ENCODE measurements at places on chromosomes 4 and X.

DNA sequence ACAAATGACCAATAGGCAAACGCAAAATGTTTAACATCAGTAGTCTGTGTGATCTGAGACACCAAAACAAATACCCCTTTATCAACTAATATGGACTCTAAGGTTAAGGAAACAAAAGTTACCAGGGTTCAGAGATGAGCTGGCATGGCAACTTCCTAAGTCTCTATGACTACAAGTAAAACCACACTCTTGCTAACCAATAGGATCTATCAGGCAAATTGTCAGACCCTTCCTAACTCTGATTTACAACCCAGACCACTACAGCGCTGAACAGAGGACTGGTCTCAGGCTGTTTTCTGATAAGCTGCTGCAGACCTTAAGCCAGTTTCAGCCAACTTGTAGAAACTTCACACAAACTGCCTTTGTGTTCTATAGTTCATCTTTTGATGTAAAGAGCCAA, 608.0 kb downstream of the TLL1 start:
- DNase-seq: no peak

GRCh38 chr4:152109531-152110509, 349.0 kb upstream of the GATB start:
- no peak for DNase-seq

DNA sequence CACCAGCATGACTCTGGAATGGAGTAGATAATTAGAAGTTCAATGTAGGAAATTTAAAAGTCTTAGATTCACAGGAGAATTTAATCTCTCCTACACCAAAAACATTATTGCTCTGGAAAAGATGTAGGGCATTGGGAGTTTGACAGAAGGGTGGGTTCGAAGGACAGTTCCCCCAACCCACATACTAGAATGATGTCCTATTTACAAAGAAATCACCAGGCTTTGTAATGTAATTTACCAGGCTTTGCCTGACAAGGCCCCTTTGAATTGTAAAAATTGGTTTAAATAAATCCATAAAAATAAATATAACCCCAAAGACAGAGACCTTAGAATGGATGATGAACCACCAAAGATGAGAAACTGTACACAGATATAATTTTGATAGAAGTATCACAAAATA, 399.2 kb upstream of the GRID2 start:
- no peak for DNase-seq

DNA sequence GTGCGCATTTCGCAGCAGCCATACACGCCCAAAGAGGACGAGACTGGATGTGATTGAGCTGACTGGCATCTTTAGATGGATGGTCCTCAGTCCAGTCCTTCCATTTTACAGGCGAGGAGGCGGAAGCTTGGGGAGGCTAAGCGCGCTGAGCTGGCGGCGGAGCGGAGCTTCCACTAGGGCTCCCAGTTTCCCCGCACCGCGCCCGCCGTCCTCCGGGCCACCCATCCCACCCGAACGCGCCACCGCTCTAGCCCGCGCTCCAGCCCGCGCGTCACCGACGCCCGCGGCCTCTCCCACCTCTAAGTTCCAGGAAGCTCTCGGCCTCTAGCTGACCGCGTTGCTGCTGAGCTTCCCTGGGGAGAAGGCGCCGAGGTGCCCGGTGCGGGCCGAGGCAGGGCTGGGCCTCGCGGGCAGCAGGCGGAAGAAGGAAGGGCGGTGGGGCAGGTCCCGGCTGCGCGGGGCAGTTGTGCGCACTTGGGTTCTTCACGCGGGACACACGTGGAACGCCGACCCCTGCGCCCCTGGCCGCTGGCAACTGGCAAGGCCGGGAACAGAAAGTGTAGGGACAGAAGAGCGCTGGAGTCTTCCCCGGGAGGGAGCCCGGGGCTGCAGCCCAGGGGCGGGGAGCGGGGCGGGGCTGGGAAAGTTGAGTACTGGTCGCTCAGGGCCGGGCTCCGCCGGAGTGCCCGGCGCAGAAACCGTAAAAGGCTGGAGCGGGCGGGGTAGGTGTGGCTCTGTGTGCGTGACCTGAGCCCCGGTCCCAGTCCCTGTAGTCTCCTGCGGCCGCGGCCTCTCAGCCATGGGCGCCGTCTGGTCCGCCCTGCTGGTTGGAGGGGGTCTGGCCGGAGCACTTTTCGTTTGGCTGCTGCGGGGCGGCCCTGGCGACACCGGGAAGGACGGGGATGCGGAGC, at the start of gene STBD1:
Gene STBD1 (plus strand): TSS at position 763 of the 911 bp plus-strand sequence. CDS start 37 bp downstream, at position 800.
- DNase-seq: peak; percentile 5

- DNase-seq: no peak
Observed at GRCh38 chr4:38930204-38930603, 62.6 kb downstream of the FAM114A1 start.

DNA sequence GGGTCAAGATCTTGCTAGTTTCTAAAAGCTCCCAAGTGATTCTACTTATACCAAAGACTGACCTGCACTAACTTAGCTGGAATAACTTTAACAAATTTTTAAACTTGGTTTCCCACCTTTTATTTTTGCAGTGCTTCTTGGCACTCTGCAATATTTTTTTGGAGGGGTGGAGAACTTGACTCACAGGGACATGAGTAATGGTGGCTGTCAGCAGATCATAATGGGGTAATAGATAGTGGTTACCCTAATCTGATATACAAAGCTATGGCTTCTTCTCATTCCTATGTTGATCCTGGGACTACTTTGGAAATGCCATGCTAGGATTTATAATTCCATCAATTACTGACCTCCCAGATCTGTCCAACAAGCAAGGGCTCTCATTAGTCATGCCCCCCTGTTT, 295.7 kb downstream of the GPAT3 start:
- no peak for DNase-seq

GRCh38 chr4:101596781-101597552, 193.6 kb upstream of the BANK1 start:
- DNase-seq: no peak

DNA sequence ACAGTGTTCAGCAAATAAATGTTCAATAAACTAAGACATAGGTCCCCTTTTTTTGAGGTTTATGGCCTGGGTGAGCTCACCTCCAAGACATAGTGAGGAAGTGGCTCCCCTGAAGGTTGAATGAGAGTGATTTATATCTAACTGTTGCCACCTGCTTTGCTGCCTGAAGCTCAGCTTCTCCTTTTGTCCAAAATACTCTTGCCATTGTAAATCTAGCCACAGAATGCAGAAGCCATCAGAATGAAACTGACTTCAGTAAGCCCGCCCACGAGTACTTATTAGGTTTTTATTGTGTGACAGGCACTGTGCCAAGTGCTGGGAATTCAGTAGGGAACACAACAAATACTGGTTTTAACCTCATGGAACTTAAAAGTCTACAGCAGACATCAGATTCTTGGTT, 18.0 kb downstream of the SPINK2 start:
- DNase-seq: no peak

DNA sequence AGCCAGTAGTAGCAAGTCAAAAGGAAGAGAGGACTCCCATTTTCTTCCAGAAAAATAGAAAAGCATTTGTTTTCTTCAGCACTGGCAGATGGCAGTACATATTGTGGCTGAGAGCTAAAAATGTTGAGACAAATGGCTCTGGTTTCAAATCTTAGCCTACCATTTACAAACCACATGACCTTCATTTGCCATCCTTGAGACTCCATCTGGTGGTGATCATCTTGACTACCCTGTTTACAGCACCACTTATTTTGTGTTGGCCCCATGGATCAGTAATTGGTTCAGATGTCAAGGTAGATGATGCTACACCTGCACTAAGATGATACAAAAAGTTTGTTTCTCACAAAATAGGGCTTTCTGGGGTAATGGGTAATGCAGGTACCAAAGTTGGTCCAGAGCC, 951.8 kb upstream of the IGFBP7 start:
- peak; percentile 0 for DNase-seq

- no peak for DNase-seq
Observed at GRCh38 chrX:133609166-133609565, 193.9 kb upstream of the GPC4 start.

DNA sequence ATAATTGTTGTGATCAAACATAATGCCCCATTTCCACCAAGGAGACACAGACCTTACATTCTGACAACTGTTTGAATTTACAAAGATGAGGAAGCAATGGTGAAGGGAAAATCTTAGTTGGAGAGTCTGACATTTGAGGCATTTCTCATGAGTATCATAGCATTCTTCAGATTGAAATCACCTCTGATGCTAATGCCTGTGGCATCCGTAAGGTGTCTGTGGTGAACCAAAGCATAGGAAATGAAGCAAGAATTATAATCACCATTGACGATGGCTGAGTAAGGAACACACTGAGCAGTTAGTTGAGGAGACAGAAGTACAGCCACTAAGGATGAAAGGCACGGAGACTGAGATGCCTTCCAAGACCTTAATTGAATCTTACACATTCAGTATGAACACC, 575.7 kb downstream of the TRIML1 start:
- DNase-seq: no peak

DNA sequence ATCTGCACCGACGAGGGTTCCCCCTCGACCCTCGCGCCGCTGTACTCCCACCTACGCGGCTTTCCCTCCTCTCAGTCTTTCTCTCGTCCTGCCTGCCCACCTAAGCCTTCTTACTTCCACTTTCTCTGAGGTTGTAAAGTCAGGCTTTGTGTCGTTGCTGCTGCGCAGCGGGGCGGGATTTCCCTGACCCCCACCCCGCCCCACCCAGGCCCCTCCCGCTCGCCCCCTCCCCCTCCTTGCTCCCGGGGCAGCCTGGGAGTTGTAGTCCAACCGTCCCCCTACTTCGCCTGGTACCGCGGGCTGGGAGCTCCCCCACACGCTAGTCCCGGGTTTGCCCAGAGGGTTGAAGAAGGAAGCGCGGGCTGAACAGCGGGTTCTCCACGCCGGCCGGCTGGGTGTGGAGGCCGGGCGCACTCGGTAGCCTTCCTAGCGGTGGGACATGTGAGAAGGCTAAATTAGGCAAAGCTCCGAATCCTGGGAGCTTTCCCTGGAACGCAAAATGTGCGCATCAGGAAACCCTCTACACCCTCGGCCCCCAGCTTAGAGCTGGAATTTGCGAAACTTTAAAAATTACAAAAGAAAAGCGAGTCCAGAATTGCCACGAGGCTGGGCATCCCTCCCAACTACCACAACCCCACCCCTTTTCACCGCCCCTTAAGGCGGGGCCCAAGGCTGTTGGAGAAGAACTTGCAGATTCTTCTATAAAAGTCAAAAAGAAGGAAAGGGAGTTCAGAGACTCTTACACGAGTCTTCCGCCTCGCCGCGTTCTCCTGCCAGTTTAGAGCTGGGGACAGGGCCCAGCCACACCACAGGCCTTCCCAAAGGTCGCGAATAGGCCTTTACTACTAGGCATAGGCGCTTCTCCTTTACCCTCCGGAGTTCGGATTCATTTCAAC, at the start of gene ATP11C:
Gene ATP11C (minus strand): TSS at position 153 of the 896 bp plus-strand sequence. CDS start 1,011 bp downstream, outside the sequence.
- peak; percentile 63 for DNase-seq

DNA sequence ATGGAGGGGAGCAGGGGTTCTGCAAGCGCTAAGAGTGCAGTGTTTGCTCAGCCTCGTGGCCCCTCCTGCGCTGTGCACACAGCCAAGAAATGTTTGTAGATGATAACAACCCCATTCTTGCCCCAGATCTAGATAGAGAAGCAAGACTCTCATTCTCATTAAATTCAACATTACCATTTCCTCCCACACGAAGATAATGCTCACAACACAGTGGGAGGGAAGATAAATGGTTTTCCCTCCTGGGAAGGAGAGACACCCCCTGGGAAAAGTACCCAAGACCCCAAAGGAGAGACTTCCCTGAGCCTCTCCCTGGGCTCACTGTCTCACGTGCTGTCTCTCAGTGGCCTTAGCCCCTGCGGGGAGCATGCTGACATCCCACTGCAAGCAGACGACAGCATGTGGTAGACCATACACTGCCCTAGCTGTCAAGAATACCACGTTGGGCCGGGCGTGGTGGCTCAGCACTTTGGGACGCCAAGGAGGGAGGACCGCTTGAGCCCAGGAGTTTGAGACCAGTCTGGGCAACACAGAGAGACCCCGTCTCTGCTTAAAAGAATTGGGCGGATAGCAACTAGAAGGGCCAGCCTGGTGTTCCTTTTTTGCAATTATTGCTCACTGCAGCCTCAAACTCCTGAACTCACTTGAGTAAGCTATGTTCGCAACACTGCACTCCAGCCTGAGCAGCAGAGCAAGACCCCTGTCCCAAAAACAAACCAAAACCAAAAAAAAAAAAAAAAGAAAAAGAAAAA, 34.9 kb upstream of the IQSEC2 start:
- DNase-seq: no peak

GRCh38 chr4:94546949-94547348, 95.2 kb downstream of the PDLIM5 start:
- DNase-seq: no peak

- no peak for DNase-seq
Observed at GRCh38 chr4:183260491-183261151, 59.5 kb downstream of the CLDN22 start.

- no peak for DNase-seq
Observed at GRCh38 chr4:6116696-6117285, 83.6 kb downstream of the JAKMIP1 start.

- peak; percentile 15 for DNase-seq
Observed at GRCh38 chr4:1792832-1793495, at the start of gene FGFR3. Gene FGFR3 (plus strand): TSS chr4:1793293. CDS start chr4:1793935, 642 bp downstream.

GRCh38 chrX:124507246-124507645, 160.9 kb downstream of the SH2D1A start:
- DNase-seq: no peak

GRCh38 chr4:87391576-87392054, 627 bp upstream of the HSD17B11 start:
- DNase-seq: no peak

DNA sequence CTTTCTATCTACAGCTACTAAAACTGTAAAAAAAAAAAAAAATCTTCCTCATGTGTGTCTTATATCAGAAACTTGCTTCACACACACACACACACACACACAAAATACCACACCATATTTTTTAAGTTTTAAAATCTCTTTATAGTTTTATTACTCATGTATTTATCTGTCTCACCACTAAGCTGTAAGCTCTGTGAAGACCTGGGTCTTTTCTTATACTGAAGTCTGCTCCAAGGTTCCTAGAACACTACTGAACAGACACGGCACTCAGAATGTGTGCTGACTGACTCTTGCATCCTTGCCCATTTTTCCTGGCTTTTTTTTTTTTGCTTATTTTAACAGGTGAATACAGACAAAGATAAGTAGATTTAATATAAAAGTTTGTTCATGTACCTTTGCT, 135.6 kb upstream of the CXXC4 start:
- DNase-seq: no peak

DNA sequence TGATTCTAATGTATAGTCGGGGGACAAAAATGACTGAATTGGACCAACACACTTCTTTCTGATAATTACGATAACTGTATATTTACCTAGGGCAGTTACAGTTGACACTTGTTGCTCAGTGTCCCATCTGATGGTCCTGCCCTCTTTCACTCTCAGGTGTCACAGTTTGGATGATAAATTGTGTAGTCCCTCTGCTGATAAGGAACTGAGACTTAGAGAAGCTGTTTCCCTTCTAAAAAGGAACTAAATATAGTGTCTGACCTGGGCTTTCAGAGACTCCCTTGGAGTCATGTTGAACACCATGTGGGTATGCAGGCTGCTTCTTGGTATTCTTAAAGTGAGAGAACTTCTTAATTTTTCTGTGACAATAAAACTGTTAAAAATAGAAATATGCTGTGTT, 23.7 kb upstream of the PNPLA4 start:
- DNase-seq: no peak

DNA sequence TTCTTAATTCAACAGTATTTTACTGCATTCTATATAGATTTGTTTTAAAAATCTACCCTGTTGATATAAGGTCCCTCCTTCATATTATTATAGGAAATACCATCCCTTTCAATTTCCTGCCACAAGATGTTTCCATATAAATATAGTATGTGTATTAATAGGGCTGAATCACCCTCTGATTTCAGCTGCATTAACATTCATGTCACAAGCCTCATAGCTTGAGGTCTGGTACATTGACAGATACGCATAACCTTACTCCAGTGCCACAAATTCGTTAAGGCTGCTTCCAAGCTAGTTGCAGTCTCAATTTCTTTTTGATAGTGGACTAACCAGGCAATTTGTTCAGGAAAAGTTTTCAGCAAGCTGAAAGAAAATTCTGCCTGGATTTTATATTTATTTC, 128.4 kb downstream of the KLHL34 start:
- DNase-seq: no peak

All from SW 1271 (cell line).